ENCODE measurements at places on chromosomes 4 and X.

GRCh38 chr4:125365731-125366130, 51.0 kb downstream of the FAT4 start:
- no peak for DNase-seq

DNA sequence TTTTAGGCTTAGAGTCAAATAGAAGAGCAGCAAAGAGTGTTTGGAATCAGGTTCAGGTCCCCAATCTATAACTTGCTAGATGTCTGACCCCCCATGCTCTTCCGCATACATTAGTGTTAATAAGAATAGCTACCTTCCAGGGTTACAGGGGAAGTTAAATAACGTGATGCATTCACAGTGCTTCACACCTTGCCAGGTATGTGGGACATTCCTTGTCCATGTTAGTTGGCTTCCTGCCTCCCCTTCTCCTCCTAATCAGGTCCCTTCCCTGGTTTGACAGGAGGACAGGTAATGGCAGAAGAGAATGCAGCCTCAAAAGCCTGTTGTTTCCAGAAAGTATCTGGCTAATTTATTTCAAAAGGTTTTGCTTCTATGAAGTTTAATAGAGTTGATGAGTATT, 248.7 kb downstream of the MID1IP1 start:
- no peak for DNase-seq

DNA sequence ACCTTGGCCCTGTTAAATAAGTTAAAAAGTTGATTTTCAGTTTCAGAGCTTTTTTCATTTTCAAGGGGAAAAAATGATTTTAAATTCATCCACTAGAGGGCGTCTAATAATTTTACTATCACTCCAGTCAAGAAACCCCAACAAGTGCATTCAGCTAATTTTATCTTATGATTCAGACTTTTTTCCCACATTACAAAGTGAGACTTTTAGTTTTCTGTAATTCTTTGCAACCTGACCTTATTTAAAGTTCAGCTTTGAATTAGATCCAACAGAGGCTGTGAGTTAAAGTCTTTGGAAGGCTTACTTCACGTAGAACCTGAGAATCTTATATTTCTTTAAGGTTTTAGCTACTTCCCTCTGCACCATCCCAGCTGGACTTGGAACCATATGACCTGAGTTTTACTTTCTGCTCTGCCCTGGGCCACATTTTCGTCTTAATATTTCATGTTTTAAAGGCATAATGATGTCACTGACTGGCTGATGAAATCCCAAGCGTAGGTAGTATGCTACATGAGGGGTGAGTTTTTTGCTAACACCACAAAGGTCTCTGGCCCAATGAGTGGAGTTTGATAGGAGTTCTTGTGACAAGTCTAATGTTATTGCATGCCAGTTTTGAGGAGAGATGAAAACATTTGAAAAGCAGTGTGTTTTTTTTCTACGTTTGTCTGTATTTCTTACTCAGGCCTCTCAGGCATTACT, 7.2 kb downstream of the GNRHR start:
- no peak for DNase-seq

- no peak for DNase-seq
Measured at GRCh38 chr4:105305019-105305836, 158.6 kb downstream of the TET2 start.

GRCh38 chrX:44621078-44621477, 78.4 kb upstream of the FUNDC1 start:
- no peak for DNase-seq

DNA sequence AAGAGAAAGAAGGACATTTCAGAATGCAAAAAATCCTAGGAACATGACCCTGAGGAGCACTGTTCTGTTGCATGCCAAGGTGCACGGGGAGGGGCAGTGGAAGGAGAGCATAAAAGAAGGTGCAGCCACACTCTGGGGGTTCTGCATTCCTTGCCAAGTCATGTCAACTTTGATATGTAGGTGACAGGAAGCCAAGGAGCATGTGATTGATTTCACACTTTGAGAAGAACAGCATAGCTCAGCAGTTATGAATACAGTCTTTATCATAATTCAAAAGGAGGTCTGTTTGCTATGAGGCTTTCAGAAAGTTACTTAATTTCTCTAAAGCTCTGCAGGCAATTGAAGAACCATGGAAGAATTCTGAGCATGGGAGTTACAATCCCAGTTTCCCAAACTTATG, 50.6 kb downstream of the SCFD2 start:
- DNase-seq = no peak

DNA sequence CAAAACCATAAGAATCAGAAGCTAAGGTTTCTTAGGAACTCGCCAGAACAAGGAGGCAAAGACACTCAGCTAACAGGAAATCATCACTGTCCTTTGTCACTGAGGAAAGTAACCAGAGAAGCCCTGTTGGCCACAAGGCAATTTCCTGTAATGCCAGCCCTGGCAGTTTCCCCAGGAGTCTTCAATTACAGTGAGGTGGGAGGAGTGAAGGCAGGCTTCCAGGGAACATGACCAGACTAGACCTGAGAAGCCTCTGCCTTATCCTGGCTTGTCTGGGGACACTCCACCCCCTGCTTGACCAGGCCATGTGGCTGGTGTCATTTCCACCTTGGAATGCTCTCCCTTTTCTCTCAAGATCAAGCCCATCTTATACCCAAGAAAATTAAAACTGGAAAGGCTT, 125.3 kb downstream of the COL4A6 start:
- DNase-seq = no peak

DNA sequence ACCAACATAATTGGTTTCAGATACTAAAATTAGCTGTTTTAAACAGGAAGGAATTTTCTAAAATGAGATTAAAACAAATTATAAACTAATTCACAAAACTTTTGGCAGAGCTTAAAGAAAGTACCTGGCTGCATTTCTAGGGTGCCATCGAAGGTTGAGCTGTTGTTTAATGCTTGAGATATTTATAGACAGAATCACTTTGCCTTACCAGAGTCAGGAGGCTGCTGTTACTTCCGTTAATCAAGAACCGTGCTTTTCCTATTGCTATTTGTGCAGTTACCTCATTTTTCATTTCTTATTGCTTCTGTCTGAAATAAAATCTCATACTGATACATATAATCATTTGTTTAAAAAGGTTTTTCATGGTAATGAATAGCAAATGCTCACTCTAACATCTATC, 242.9 kb downstream of the TECRL start:
- no peak for DNase-seq

- no peak for DNase-seq
Measured at GRCh38 chr4:72374159-72374558, 194.9 kb downstream of the ADAMTS3 start.

DNA sequence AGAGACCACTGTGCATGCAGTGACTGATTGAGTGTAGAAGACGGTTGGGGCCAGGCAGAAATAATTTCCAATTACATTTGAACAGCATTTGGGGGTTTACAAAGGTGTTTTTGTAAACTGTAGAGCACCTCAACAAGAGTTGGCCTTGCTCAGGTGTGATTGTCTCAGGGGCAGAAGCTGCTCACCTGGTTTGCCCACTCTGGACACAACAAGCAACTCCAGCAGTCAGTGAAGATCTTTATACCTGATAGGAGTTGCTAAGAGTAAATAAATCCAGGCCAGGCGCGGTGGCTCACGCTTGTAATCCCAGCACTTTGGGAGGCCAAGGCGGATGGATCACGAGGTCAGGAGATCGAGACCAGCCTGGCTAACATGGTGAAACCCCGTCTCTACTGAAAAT, 221.3 kb downstream of the RAB28 start:
- DNase-seq = no peak

- no peak for DNase-seq
Measured at GRCh38 chrX:54181202-54181953, 1.7 kb downstream of the FAM120C start.

GRCh38 chr4:139655116-139655515, 10.5 kb upstream of the MGST2 start:
- DNase-seq = peak; percentile 16

DNA sequence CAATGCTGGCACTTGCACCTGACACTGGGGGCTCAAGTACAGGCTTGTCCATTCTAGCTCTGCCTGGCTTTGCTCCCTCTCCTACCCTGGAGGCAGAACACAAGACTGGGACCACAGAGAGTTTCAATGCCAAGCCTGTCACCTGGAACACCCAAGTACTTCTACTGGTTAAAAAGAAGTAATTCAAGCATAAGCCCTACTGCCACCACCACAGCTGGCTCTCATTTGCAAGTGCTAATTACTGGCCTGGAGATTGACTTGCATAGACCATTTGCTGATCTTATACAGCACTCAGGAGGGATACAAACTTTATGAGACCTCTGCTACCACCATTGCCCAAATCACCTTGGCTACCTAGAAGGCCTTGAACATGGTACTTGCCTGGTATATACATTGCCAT, 1550.9 kb downstream of the C4orf33 start:
- DNase-seq = no peak

Data from GDM1 (cell line).